Cardiac muscle cell (in vitro differentiated cells and primary cell): ENCODE measurements at places on chromosomes 5 and 9. TPM values are rescaled to one million over a fixed set of nuclear protein-coding genes. Genes with fewer than 3 reads are reported as not detected.

DNA sequence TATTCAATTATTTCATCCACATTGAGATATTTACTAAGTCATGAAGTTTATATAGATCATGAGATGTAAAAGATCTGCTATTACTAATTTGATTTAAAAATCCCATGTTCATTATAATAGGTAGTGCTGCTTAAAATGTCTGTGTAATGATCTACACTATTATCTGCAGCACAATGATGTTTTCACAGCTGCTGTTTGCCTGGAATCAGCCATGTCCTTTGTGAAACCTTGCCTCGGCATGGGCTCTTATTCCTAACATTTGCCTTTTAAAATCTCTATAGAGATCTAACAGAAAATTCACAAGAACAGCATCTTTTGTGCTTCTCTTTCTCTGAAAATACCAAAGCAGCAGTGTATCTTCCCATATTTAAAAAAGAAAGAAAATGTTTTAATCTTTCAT lies 444.6 kb downstream of the PTPRD start:
- no peaks in the 10 kb centered on the region for H3K36me3 ChIP-seq
- H3K27me3 ChIP-seq = no peaks in the 10 kb centered on the region
- H3K4me1 ChIP-seq = no peaks in the 10 kb centered on the region
- H3K4me3 ChIP-seq = no peak overlapping the region

DNA sequence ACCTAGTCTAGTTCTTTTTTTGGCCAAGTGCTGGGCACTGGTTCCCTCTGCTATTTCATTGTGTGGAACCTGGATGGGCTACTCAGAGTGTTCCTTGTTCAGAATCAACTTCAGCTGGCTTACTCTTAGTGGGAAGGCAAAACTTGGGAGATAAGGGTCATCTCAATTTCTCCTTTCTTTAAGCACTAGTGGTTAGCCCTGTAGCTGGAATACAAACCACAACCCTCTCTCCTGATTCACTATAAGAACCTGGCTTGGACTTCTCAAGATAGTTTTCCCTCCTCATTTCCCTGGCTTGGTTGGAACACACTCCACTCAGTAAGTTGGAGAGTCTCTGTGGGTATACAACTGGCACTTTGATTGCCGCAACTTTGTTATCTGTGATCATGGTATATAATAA lies 35.1 kb downstream of the GRIA1 start:
- no peak overlapping the region for H3K27ac ChIP-seq
- DNase-seq = no peak
- no peak overlapping the region for H3K4me3 ChIP-seq
- H3K27me3 ChIP-seq = no peaks in the 10 kb centered on the region
- H3K36me3 ChIP-seq = no peaks in the 10 kb centered on the region
- no peaks in the 10 kb centered on the region for H3K4me1 ChIP-seq

DNA sequence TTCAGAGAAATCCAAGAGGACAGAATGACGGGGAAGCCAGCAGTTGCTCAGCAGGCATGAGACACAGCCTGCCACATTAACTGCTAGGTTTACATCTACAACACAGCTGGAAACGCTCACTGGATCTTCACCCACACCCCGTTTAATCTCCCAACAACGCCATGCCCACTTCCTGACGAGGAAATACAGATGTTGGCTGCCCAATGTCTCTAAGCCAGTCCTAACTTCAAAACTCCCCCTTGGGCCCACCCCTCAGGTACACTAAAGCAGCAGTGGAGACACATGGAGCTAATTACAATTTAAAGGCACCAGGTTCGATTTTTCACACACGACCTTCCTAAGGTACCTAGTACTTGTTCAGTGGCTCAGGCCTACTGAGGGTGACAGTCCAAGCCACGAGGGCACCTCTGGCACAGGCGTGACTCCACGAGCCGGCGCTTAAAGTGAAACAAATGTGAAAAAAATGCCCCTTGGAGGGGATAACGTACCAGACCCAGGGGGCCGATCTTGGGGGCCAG lies 904 bp downstream of the RPL12 start:
- no peaks in the 10 kb centered on the region for H3K27me3 ChIP-seq
- peak; percentile 52 for DNase-seq
- H3K4me1 ChIP-seq = peaks cover 22% of the 10 kb centered on the region
- H3K27ac ChIP-seq = peak overlapping the region; percentile 80

GRCh38 chr5:142842994-142843905 lies 73.1 kb downstream of the ARHGAP26 start:
- H3K27me3 ChIP-seq = no peaks in the 10 kb centered on the region
- no peaks in the 10 kb centered on the region for H3K36me3 ChIP-seq
- H3K4me3 ChIP-seq = no peak overlapping the region
- H3K4me1 ChIP-seq = peaks cover 26% of the 10 kb centered on the region
- no peak overlapping the region for H3K27ac ChIP-seq

GRCh38 chr5:68200288-68200687 lies 15.3 kb upstream of the PIK3R1 start:
- no peaks in the 10 kb centered on the region for H3K4me1 ChIP-seq
- H3K27ac ChIP-seq = no peak overlapping the region
- H3K27me3 ChIP-seq = no peaks in the 10 kb centered on the region
- H3K36me3 ChIP-seq = no peaks in the 10 kb centered on the region
- no peak for DNase-seq

- no peaks in the 10 kb centered on the region for H3K27me3 ChIP-seq
- DNase-seq = no peak
Observed at GRCh38 chr5:41736641-41737040, 133.6 kb downstream of the OXCT1 start.

GRCh38 chr5:36606036-36606427 lies 374 bp upstream of the SLC1A3 start:
- H3K27ac ChIP-seq = no peak overlapping the region
- DNase-seq = no peak
- no peaks in the 10 kb centered on the region for H3K36me3 ChIP-seq
- H3K4me1 ChIP-seq = peaks cover 20% of the 10 kb centered on the region

GRCh38 chr5:160432196-160432595 lies 10.5 kb downstream of the PTTG1 start:
- no peaks in the 10 kb centered on the region for H3K4me1 ChIP-seq
- H3K4me3 ChIP-seq = no peak overlapping the region
- DNase-seq = no peak
- no peaks in the 10 kb centered on the region for H3K27me3 ChIP-seq

- no peak overlapping the region for H3K4me3 ChIP-seq
- H3K4me1 ChIP-seq = no peaks in the 10 kb centered on the region
- H3K27ac ChIP-seq = no peak overlapping the region
- H3K36me3 ChIP-seq = no peaks in the 10 kb centered on the region
- DNase-seq = no peak
Observed at GRCh38 chr5:86360801-86361200, 256.9 kb upstream of the COX7C start.

DNA sequence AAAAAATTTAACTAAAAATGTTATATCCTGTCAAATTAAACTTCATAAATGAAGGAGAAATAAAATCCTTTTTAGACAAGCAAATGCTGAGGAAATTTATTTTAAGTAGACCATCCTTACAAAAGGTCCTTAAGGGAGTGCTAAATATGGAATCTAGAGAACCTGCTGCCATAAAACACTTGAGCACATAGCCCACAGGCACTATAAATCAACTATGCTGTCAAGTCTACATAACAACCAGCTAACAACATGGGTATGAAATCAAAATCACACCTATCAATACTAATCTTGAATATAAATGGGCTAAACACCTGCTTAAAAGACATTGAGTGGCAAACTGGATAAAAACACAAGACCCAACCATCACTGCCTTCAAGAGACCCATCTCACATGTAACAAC lies 15.1 kb upstream of the PRSS3 start:
- H3K4me1 ChIP-seq = no peaks in the 10 kb centered on the region
- H3K27me3 ChIP-seq = no peaks in the 10 kb centered on the region
- no peak overlapping the region for H3K27ac ChIP-seq
- DNase-seq = no peak

GRCh38 chr9:69578026-69578425 lies 94.1 kb downstream of the APBA1 start:
- H3K4me3 ChIP-seq = no peak overlapping the region
- H3K27ac ChIP-seq = no peak overlapping the region
- peaks cover 18% of the 10 kb centered on the region for H3K4me1 ChIP-seq
- H3K36me3 ChIP-seq = no peaks in the 10 kb centered on the region

- no peak for DNase-seq
- H3K27me3 ChIP-seq = no peaks in the 10 kb centered on the region
- peak overlapping the region; percentile 85 for H3K27ac ChIP-seq
- no peaks in the 10 kb centered on the region for H3K36me3 ChIP-seq
Observed at GRCh38 chr9:131038256-131039128, 29.5 kb downstream of the LAMC3 start.

SCGB3A2 gene
- not detected in 2 replicates for total RNA-seq

NEUROG1 gene
- not detected in 2 replicates for total RNA-seq

OR1J4 gene
- not detected in 2 replicates for total RNA-seq

PTGR1 gene
- 64.6 and 65.6 TPM in 2 replicates for total RNA-seq

ANKRD34B gene
- not detected in 2 replicates for total RNA-seq

CMYA5 gene
- total RNA-seq = 36.5 and 87.2 TPM in 2 replicates

DMRT3 gene
- total RNA-seq = 0.35 TPM in 1 of 2 replicates, not detected in the other

LCN12 gene
- total RNA-seq = 5.0 and 11.4 TPM in 2 replicates
